Right cardiac atrium (tissue), 5 donors: ENCODE measurements at places on chromosomes 7 and 10. TPM values are rescaled to one million over a fixed set of nuclear protein-coding genes. Genes with fewer than 3 reads are reported as not detected.

DNA sequence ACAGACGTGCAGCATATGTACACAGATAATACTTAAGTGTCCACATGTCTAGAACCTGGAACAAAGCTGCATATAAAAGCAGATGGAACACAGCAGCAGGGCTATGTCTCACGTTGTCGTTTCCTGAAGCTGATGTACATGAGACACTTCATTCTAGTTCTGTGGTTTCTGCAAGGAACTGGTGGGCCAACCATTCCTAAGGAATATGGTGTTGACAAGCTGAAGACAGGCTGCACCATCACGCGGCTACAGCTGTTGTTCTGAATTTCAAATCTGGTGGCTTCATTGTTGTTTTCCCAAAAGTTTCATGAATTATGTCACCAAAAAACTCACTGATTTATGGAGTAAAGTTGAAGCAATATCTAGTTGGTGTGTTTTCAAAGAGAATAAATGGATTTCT is 33.7 kb downstream of the PRKAG2 start:
- DNase-seq: no peak

The AEBP1 gene
- 62.8 TPM for polyA plus RNA-seq

The ZC3HAV1L gene
- 0.86 TPM for polyA plus RNA-seq

The FAM25C gene
- polyA plus RNA-seq: not detected

The MSMB gene
- polyA plus RNA-seq: not detected

DNA sequence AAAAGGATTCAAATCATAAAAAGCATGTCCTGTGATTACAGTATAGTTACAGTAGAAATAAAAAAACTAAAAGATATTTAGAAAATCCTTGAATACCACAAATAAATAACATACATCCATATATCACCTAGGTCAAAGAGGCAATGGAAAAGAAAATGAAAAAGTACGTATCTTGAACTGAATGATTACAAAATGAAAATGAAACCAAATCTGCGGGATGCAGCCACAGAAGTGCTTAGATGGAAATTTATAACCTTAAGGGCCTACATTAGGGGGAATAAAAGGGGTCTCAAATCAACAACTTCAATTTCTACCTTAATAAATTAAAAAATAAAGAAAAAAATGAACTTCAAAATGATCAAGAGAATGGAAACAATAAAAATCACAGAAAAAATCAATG is 879.0 kb upstream of the CELF2 start:
- no peak for DNase-seq

The KCNH2 gene
- 132 TPM for polyA plus RNA-seq

The IFIT3 gene
- polyA plus RNA-seq: 10.2 TPM

DNA sequence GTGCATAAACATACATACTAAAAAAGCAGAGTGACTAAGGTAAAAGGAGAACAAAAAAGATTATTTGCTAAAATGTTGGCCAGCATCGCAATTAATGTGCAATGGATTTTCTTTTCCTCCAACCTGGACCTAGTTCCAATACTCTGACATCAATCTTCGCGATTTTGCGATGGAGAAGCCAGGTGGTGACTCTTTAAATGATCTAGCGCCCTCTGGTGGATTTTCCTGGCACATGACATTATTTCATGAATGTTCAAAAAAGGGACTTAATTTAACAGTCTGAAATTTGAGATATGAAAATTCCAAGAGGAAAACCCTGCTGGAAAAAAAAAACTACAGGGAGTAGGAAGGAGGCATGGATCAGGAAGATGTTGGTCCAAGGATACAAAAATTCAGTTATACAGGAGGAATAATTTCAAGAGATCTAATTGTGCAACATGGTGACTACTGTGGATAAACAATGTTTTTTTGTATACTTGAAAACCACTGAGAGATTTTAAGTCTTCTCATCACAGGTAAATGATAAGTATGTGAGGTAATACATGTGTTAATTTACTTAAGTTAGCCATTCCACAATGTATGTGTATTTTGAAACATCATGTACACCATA is 4.3 kb upstream of the KCNMA1 start:
- peak; percentile 35 for DNase-seq

DNA sequence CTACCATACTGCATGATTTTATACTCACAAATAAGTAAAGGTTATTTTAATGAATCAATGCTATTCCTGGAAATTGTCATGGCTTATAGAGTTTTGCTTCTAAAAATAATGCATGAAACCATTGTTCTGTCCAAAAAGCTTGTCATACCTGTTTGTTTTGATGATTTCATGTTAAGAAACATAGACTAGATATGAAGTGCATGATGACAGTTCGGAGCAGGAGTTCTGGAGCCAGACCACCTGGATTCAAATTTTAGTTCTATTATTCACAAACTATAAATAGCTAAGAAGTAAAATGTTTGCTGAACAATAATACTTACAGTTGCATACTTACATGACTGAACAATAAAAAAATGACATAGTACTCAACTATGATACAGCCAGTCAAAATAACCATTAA is 107.0 kb upstream of the AKR1E2 start:
- no peak for DNase-seq

GRCh38 chr7:13031468-13031867 is 344.0 kb downstream of the ARL4A start:
- no peak for DNase-seq

- DNase-seq: no peak
Measured at GRCh38 chr7:130960208-130960988, 226.4 kb upstream of the KLF14 start.

DNA sequence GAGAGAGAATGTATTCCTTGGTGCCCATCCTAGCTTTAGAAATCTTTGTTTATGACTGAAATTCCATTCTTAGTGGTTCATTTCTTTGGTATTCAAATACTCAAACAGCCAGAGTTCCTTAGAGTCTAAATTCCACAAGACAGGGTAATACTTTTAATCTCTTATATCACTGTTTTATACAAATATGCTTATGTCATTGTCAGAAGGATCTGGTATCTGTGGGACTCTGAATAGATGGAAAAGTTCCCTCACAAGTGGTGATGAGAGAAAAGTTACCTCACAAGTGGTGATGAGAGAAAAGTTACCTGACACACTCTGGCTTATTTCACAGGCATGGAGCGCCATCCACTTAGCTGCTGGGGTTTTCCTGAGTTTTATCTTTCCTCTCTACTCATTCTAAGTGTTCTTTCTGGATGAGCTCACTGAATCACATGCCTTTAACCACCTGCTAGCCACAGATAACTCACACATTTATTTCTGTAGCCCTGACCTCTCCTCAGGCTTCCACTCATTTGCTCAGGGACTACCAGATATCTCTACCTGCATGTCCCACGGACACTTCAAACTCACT is 784.0 kb downstream of the SUGCT start:
- no peak for DNase-seq

DNA sequence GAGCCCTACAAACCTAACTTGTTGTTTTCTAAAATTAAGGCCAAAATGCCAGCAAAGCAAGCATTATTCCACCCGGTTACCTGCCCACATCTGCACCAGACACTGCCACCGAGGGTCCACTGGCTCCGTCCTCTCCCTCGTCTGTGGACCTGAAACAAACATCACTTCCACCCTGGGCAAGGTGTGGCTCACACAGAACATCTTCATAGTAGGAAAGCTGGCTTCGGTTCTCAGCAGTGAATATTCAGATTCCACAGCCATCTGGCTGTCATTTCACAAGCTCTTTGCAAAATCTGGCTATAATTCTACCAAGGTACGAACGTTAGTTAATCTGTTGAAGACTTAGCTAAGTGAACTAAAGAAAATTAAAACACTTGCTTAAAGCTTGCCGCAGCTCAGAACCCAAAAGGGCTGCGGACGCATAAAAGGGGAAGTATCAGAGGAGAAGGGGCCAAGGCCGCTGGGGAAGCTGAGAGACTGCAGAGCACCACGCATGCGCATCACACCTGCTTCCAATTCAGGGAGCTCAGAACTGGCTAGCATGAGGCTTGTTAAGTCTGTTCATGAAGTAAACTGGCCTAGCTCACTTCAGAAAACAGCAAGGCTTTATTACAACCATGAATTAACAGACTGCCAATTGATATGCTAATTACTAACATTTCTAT is 46.1 kb downstream of the PTPRN2 start:
- DNase-seq: no peak

The C7orf33 gene
- not detected for polyA plus RNA-seq

- DNase-seq: no peak
Measured at GRCh38 chr7:139106959-139107358, 2.6 kb downstream of the ZC3HAV1 start.

GRCh38 chr10:62924344-62924748 is 108.2 kb upstream of the EGR2 start:
- DNase-seq: no peak

The VAX1 gene
- not detected for polyA plus RNA-seq

GRCh38 chr7:123741940-123742339 is 6.9 kb downstream of the WASL start:
- no peak for DNase-seq

The TES gene
- 13.9 TPM for polyA plus RNA-seq

GRCh38 chr7:28136420-28136819 is 44.2 kb downstream of the JAZF1 start:
- DNase-seq: no peak

The NKX2-3 gene
- not detected for polyA plus RNA-seq

DNA sequence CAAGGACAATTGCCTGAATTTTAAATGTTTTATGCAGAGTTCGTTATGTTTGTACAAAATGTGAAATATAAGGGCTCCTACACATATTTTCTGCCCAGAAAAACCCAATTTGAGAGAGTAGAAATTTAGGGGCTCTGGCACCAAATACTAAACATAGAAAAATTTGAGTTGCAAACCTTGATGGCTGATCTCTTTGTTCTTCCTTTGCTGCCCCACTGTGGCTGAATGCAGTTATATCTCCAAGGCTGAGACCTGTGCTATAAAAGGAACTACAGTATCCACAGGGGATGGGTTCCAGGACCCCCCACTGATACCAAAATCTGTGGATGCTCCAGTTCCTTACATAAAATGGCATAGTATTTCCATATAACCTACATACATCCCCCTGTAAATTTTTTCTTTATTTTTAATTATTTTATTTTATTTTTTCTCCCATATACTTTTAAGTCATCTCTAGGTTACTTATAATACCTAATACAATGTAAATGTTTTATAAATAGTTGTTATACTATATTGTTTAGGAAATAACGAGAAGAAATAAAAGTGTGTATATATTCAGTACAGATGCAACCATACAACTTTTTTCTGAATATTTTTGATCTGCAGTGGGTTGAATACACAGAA is 22.5 kb downstream of the CFAP43 start:
- no peak for DNase-seq

The ACTR3C gene
- polyA plus RNA-seq: 4.2 TPM

The CYP2C18 gene
- polyA plus RNA-seq: not detected

The ASAH2 gene
- polyA plus RNA-seq: 0.43 TPM

DNA sequence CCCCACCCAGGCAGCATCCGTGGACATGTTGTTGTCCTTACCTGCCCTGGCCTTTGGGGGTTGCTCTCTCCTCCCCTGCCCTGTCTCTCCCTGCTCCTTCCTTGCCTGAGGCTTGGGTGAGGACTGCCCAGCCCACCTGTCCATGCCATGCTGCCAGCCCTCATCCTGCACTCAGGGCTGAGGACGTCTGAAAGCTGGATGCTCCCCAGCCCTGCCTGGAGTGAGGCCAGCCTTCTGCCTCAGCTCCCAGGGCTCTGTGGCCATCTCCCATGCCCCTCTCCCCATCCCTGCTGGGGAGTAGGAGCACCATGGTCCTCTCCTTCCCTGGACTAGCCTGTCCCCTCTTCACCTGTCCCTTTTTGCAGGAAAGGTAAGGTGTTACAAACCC is 68.4 kb downstream of the RAMP3 start:
- no peak for DNase-seq

The ODAD2 gene
- 0.05 TPM for polyA plus RNA-seq

GRCh38 chr10:28533186-28533564 is 257 bp downstream of the WAC start:
- DNase-seq: no peak

DNA sequence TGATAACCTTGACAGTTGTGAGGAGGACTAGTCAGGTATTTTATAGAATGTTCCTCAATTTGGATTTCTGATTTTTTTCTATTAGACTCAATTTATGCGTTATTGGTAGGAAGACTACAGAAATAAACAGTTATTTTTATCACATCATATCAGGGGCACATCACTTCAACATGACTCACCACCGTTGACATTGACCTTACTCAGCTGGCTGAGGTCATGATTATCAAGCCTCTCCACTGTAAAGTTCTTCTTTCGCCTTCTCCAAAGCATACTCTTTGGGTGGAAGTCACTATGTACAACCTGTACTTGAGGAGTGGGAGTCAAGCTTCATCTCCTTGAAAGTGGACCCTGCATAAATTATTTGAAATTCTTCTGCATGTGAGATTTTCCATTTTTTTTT is 194.3 kb upstream of the IGFBP3 start:
- no peak for DNase-seq

GRCh38 chr7:134435161-134435920 is 23.6 kb downstream of the AKR1B1 start:
- no peak for DNase-seq

The MOGAT3 gene
- polyA plus RNA-seq: not detected

The CCDC136 gene
- 5.7 TPM for polyA plus RNA-seq

GRCh38 chr10:13231190-13231589 is 3.0 kb downstream of the UCMA start:
- DNase-seq: no peak

DNA sequence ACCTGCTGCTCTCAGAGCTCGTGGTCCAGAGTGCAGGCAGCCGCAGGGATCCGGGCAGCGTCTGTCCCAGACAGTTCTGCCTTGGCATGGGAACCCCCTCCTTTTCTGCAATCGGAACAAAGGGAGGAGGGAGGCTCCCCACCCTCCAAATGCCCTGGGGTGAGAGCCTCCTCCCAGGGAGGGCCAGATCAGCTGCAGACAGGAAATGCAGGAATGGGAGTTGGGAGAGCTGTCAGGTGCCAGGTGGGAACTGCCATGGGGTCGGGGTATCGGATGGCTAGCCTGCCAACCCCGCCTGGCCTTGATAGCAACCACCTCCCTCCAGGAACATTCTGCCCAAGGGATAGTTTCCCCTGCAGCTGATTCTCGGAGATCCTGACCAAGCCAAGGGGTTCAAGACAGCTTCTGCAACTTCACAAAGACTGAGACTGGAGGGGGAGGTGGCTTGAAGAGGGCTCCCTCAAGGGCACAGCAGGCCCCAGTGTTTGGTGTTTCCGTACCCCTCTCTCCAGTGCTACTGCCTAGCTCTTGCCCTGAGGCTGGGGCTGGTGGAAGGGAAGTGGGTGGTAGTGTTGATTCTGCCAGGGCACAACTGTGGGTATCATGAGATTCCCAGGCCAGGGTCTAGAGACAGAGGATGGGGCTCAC is at the start of gene CALML5:
CALML5 (minus strand) TSS at position 78 of the 648 bp plus-strand sequence. CDS start 132 bp downstream, outside the sequence.
- DNase-seq: no peak

DNA sequence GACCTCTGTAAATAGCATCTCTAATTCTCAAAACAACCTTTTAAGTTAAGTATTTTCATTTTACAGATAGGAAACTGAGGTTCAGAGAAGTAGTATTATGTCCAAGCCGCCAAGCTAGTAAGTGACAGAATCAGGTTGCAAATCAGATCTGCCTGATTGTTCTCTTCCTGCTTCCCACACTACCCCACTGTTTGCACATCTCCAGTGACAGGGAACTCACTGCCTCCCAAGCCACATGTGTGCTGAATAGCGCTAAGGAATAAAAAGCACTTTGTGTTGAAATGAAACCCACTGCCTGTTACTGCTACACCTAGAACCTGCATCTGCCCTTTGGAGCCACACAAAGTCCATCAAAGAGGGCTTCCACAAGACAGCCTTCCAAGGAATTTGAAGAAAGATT is 45.1 kb upstream of the WDR11 start:
- no peak for DNase-seq

The PRR15 gene
- polyA plus RNA-seq: 0.79 TPM
